ENCODE measurements at places on chromosomes 1 and 21.

DNA sequence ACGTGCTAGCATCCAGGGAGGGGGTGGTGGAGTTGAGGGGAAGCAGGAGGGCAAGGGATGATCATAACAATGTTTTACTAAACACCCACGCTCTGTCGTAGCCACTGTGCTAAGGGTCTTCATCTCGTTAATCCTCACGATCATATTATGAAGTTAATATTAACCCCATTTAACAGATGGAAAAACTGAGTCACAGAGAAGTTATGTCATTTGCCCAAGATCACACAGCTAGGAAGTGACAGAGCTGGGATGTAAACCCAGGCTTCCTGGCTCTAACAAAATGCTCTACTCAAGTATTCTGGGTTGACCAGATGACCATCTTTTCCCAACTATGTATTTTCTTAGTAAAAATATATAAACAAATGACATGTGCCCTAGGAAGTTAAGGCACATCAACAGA, 88.7 kb downstream of the TAS1R2 start:
- DNase-seq, result no peak

DNA sequence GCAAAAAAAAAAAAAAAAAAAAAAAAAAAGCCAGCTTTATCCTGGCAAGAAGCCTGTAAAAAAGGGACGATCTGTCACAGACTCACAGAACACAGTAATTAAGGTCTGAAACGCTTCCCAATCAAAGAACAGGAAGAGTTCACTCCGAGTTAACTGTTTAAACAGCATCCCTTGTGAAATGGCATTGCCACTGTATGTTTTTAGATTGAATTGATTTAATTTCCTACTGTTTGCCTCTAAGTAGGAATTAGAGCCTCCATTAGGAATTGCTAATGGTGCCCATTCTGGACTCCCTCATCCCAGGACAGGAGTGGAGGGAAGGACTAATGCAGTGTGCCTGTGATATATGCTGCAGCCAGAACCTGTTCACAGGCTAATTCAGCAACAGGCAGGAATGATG, 370.8 kb downstream of the RWDD3 start:
- peak; percentile 1 for DNase-seq

- DNase-seq, result no peak
Observed at GRCh38 chr1:205575294-205575885, 56.4 kb downstream of the ELK4 start.

DNA sequence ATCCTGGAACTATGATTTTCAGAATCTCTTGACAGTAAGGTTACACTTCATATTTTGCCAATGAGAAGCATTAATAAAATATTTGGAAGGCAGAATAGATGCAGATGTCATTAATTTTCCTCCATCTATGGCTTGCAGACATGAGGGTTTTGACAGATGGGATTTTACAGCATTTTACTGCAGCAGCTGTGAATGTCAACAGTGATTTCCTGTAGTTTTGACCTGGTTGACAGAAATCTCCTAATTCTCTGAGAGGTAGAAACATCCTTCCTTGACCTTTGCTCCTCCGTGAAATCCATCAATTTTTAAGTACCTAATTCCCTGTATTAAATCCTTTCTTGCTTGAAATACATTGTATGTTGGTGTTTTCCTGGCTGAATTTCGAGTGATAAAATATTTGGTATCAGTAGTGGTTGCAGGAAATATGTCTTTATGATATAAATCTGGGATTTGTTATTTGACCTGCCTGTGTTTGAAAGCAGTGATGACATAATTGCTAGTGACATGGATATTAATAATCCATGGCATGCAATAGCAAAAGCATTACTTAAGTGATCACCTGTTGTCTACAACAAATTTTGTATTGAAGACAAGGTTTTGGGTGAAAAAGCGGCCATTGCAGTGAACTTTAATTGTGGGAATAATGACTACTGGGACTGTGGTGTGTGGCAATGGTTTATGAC, 73.9 kb downstream of the HLX start:
- no peak for DNase-seq

DNA sequence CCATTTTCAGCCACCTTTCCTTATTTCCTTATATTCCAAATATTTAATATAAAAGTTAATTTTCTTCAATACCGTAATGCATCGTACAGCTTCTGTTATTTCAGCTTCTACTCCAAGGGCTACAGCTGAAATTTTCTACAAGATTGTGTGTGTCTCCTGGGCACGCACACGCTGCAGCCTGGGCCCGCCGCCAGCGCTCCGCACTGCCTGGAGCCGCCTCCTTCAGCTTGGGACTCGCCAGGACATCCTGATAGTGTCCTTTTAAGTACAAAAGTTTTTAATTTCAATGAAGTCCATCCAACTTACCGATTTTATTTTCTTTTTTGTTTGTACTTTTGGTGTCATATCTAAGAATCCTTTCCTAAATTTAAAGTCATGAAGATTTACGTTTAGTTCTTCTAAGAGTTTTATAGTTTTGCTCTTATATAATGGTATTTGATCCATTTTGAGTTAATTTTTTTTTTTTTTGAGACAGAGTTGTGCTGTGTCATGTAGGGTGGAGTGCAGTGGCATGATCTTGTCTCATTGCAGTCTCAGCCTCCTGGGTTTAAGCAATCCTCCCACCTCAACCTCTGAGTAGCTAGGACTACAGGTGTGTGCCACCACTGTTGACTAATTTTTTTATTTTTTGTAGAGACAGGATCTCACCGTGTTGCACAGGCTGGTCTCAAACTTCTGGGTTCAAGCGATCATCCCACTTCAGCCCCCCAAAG, 82.8 kb downstream of the AXDND1 start:
- DNase-seq, result no peak

All from right lung (tissue), 10 donors.